ENCODE measurements at places on chromosomes 7 and 10.
A peak's percentile ranks its signal among the peaks of the same experiment; 100 is the strongest.

GRCh38 chr7:5232874-5233273 is 42.8 kb downstream of the WIPI2 start:
- DNase-seq: no peak

DNA sequence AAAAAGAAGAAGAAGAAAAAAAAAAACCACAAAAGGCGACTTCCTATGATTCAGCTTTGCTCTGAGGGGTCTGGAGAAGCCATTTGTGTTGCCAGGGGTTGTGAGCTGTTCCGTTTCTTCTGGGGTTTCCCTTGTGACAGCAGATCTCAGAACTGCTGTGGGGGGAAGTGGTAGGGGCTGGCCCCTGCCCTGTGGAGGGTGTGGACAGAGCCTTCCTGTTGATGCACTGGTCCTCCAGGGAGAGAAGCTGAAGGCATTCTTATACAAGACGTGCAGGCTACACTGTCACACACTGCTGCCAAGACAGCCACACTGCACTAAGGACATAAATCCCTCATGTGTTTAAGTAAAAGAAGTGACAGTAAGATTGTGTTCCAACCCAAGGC is 17.3 kb upstream of the CSGALNACT2 start:
- DNase-seq: peak; percentile 14

- no peak for DNase-seq
Measured at GRCh38 chr10:97737770-97738265, 890 bp downstream of the ZFYVE27 start.

- DNase-seq: no peak
Measured at GRCh38 chr10:128160297-128160711, 34.1 kb upstream of the MKI67 start.

DNA sequence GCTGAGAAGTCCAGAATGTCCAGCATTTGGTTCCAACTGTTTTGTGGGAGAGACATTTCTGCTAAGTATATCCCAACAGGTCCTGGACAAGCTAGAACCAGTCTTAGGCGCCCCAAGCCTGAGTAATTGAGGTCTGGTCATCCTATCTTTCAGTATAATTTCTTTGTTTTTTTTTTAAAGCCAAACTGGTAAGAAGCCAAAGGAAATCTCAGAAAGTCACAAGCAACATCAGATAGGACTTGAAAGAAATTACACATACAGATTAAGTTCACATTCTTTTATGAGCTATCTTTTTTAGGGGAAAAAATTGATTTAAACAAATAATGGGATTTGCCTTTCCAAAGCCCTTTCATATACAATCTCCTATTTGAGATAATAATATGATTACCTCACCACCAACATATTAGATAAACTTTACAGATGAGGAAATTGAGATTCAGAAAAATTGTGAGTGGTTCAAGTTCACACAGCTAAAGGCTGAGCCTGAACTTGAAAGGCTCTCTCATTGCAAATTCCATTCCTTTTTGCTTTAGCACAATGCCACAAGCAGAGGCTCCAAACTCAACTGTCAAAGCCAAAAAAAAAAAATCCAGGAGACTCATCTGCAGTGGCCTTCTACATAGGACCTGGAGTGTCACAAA is 15.0 kb downstream of the PDLIM1 start:
- no peak for DNase-seq

DNA sequence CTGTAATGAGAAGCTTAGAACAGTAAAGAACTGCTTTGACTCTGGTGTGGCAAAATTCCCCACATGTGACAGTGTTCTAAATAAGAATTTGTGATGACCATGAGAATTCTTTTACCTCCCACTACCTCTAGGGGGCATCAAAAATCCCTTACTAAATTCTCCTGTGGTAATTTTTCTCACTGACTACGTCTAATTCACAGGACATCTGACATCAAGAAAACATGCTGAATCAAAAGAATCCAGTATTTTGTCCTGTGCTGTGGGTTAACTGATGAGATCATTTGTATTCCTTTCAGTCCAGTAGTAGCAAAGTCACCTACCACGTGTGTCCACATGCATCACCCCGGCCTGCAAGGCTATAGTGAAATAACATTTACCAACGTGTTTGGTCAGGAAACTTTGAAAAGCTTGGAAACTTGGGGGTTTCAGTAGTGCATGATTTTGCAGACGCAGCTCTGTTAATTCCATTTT is 103.8 kb downstream of the ATE1 start:
- DNase-seq: no peak
